ENCODE measurements at places on chromosomes 16 and 17.
A peak's percentile ranks its signal among the peaks of the same experiment; 100 is the strongest.

- no peak for DNase-seq
Observed at GRCh38 chr16:72673118-72673517, 374.8 kb downstream of the ZFHX3 start.

- DNase-seq: no peak
Observed at GRCh38 chr17:45703806-45704205, 80.3 kb upstream of the CRHR1 start.

GRCh38 chr16:21720533-21720932, 56.8 kb downstream of the OTOA start:
- DNase-seq: no peak

GRCh38 chr17:4642286-4642685, 808 bp upstream of the ALOX15 start:
- no peak for DNase-seq

- DNase-seq: no peak
Observed at GRCh38 chr17:68792042-68792685, 163.0 kb downstream of the ABCA8 start.

GRCh38 chr16:49836668-49837067, 19.2 kb downstream of the ZNF423 start:
- DNase-seq: no peak

DNA sequence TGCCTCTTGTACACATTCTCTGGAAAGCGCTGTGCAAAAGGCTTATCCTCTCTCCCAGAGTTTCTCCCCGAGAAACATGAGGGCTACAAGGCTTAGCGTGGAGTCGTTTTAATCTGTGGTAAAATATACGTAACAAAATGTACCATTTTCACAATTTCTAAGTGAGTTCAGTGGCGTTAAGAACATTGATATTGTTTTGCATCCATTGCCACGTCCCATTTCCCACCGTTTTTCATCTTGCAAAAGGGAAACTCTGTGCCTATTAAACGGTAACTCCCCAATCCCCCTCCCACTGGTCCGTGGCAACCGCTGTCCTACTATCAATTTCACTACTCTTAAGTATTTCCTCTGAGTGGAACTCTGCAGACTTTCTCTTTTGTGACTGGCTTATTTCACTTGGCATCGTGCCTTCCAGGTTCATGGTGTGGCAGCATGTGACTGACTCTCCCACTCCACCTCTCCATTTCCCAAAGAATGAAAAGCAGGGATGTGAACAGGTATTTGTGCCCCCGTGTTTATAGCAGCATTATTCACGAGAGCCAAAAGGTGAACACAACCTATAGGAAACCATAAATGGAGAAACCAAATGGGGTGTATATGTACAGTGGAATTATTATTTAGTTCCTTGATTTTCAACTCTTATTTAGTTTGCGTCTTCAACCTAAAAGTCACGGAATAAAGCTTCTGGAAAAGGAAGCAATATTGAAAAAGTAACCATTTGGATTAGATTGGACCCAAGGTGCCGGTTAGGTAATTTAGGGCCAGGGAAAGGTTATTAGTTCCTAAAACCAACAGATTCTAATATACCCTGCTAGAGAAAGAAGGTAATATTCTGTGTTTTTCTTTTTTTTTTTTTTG, 1.1 kb upstream of the USP32 start:
- peak; percentile 44 for DNase-seq

DNA sequence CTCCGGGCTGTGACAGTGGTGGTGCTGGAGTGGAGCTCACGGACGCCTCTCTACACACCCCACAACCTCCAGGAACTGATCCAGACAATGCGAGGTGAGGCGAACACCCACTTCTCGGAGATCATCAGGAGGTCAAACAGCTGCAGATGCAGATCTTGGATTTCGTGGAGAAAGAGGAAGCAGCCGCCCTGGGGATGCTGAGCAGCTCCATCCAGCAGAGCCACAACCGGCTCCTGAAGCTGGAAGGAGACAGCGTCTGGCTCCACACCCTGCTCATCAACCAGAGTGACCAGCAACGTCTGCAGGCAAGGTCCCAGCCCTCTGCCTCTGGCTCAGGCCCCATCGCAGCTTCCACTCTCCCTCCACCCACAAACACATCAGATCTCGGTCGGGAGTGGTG, 13.2 kb upstream of the SLC16A5 start:
- DNase-seq: no peak

- no peak for DNase-seq
Observed at GRCh38 chr17:72126575-72127486, 6.0 kb downstream of the SOX9 start.

DNA sequence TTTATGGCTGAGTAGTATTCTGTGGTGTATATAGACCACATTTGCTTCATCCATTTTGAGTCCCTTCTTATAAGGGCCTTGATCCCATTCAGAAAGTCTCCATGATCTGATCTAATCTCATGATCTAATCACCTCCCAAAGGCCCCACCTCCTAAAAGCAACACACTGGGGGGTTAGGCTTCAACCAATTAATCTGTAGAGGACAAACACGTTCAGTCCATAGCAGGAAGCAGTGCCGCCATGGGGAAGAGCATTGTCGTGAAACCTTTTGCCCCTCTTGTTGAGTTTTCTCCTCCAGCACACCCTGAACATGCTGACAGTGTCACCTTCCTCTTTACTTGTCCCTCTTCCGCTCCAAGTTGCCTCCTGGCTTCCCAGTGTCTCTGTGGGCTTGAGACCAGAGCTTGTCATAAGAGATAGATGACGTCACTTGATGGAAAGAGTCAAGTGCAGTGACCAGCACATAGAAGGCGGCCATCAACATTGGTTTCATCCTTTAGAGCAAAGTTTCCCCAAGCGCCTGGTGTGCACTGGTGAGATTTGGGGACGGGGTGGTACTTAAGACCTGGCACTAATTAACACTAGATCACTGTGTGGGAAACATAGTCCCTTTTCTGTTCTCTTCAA, 74.1 kb downstream of the PRKCB start:
- DNase-seq: no peak

- DNase-seq: no peak
Observed at GRCh38 chr17:72810991-72811508, 281.4 kb downstream of the SLC39A11 start.

DNA sequence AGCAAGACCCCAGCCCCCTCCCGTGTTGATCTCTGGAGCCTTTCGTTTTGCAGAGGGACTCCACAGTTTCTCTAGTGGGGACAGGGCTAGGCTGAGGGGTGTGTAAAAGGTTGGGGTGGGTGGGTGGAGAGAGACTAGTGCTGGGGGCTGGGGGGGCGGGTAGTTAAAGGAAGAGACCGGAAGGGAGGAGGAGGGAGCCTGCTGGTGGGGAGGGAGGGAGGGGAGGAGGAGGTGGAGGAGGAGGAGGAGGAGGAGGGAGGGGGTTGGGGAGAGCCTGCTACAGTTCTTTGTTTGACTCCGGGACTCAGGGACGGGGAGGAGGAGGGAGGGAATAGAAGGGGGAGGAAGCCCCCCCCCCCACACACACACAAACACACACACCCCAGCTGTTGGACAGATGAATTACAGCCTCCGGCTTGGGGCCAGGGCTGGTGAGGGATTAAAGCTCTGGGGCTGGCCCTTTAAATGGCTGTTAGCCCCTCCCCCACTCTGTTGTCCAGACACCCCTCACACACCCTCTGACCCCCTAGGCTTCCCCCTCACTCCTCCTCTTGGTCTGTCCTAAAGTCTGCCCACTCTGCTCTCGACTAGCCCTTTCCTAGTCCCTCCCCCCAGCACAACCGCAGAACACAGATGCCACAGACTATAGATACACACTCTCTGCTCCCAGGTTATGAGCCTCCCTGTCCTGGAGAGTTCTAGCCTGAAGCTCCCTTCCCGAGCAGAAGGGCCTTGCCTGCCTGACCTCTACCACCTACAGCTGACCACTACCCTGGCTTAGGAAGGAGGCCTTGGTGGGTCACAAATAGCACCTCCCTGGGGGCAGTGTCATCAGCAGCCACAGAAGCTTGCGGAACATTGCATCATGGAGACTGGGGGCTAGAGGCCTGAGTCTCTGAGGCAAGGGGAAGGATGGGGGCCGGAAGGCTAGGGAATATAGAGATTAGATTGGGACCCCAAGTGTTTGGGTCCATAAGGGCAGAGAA, 4.4 kb downstream of the KDM6B start:
- peak; percentile 59 for DNase-seq

DNA sequence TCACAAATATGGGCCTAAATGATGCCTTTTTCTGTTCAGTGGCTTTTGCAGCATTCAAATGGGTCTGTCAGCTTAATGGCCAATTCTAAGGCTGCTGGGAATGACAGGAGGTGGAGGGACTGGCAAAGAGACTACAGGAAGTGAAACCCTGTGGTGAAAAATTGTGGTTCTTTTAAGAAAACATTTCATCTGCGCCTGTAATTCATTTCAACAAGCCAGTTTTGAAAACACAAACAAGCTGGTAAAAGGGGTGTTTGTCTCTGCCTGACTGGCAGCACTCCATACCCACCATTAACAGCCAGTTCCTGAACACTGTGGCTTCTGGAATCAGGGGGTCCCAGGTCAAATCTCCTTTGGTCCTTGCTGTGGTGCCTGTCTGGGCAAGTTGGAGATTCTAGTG, 3.6 kb upstream of the KDM8 start:
- DNase-seq: peak; percentile 62

- DNase-seq: no peak
Observed at GRCh38 chr16:23269248-23269953, 32.7 kb upstream of the SCNN1B start.

GRCh38 chr16:71693164-71693563, 31.3 kb downstream of the PHLPP2 start:
- DNase-seq: no peak

- DNase-seq: no peak
Observed at GRCh38 chr17:71458322-71458721, 662.5 kb upstream of the SOX9 start.

GRCh38 chr16:287298-287811, 4.4 kb downstream of the PDIA2 start:
- no peak for DNase-seq

GRCh38 chr16:55126456-55126855, 195.8 kb downstream of the IRX5 start:
- DNase-seq: no peak

DNA sequence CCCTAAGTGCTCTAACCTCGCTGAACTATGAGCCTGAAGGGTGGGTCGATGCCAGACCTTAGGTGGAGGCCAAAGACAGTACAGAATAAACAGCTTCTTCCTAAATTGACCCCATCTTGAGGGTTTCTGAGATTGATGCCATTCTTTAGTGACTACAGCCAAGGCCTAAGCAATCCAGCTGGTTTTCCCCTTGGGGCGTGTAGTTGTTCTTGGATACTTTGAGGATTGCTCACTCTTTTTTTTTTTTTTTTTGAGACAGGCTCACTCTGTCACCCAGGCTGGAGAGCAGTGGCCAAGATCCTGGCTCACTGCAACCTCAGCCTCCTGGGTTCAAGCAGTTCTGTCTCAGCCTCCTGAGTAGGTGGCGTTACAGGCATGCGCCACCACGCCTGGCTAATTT, 2.0 kb downstream of the OVCA2 start:
- no peak for DNase-seq

GRCh38 chr16:76518781-76519180, 241.6 kb downstream of the CNTNAP4 start:
- DNase-seq: no peak

DNA sequence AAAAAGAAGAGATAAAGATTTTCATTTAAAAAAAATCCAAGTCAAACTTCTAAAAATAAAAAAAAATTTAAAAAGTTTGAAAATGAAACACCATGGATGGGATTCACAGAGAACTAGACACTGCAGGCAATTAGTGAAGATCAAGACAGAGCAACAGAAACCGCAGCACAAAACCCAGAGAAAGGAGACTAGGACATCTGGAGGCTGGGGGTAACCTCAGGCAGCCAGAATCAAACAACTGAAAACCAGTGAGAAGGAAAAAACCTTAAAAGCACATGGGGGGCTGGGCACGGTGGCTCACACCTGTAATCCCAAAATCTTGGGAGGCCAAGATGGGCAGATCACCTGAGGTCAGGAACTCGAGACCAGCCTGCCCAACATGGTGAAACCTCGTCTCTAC, 30.6 kb downstream of the LITAFD start:
- no peak for DNase-seq

DNA sequence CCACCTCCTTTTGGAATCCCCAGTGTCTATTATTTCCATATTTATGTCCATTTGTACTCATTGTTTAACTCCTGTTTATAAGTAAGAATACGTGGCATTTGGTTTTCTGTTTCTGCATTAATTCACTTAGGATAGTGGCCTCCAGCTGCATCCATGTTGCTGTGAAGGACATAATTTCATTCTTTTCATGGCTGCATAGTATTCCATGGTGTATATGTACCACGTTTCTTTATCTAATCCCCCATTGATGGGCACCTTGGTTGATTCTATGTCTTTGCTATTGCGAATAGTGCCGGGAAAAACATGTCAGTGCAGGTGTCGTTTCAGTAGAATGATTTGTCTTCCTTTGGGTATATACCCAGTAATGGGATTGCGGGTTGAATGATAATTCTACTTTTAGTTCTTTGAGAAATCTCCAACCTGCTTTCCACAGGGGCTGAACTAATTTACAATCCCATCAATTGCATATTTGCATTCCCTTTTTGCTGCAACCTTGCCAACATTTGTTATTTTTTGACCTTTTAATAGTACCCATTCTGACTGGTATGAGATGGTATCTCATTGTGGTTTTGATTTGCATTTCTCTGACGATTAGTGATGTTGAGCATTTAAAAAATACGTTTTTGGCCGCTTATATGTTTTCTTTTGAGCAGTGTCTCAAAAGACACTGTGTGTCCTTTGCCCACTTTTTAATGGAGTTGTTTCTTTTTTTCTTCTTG, 373.2 kb upstream of the TNRC6C start:
- DNase-seq: no peak

- no peak for DNase-seq
Observed at GRCh38 chr16:67257486-67258160, 8.8 kb downstream of the SLC9A5 start.

- DNase-seq: no peak
Observed at GRCh38 chr16:84919708-84920107, 91.6 kb downstream of the ZDHHC7 start.

GRCh38 chr17:8225813-8226535, 15.6 kb upstream of the AURKB start:
- DNase-seq: peak; percentile 84

DNA sequence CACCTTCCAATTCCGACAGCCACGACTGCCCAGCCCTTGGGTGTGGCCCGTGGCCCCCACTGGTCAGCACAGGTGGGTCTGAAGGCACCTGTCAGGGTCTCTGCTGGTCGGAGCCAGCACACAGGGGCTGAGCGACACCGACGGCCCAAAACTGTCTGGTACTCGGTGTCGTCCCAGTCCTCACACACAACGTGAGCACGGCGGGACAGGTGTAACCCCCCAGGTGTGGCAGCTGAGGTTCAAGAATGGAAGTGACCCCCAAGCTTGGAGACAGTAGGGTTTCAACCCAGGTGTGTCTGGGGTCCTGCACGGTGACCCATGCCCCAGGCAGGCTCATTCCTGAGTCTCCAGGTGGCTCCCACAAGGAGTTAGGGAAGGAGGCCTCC, 1.0 kb downstream of the GALNS start:
- no peak for DNase-seq

DNA sequence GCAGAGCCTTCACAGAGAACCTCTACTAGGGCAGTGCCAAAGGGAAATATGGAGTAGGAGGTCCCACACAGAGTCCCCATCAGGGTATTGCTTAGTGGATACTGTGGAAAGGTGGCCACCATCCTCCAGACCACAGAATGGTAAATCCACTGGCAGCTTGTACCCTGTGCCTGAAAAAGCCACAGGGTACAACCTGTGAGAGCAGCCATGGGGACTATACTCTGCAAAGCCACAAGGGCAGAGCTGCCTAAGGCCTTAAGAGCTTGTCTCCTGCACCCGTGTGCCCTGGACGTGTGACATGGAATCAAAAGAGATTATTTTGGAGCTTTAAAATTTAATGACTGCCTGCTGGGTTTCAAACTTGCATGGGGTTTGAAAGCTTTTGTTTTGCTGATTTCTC, 118.0 kb upstream of the SEC14L1 start:
- DNase-seq: no peak
